ENCODE measurements at places on chromosomes 5 and 9. TPM values are rescaled to one million over a fixed set of nuclear protein-coding genes. Genes with fewer than 3 reads are reported as not detected.

The SHISAL2B gene
- not detected for polyA plus RNA-seq

The NDOR1 gene
- polyA plus RNA-seq = 9.2 TPM

The CCDC152 gene
- polyA plus RNA-seq = 0.42 TPM

The OMD gene
- polyA plus RNA-seq = 1.5 TPM

The NUP214 gene
- 13.8 TPM for polyA plus RNA-seq

The SLC2A8 gene
- polyA plus RNA-seq = 22.1 TPM

The FAM151B gene
- polyA plus RNA-seq = 0.27 TPM

The EGFLAM gene
- polyA plus RNA-seq = 4.7 TPM

The SPATA31D4 gene
- not detected for polyA plus RNA-seq

The C5orf63 gene
- polyA plus RNA-seq = 5.3 TPM

The SHC3 gene
- 0.68 TPM for polyA plus RNA-seq

The RGMB gene
- 9.3 TPM for polyA plus RNA-seq

The PCDHB16 gene
- polyA plus RNA-seq = 0.76 TPM

The PCDHA9 gene
- not detected for polyA plus RNA-seq

The MCIDAS gene
- not detected for polyA plus RNA-seq

The HSDL2 gene
- 54.0 TPM for polyA plus RNA-seq

The PCDHGC4 gene
- polyA plus RNA-seq = 4.2 TPM

The TUBB4B gene
- 900 TPM for polyA plus RNA-seq

The SLC6A3 gene
- polyA plus RNA-seq = not detected

The ZNF658 gene
- 1.8 TPM for polyA plus RNA-seq

The CCDC183 gene
- 0.32 TPM for polyA plus RNA-seq

The TRIM36 gene
- 0.25 TPM for polyA plus RNA-seq

The MAP1B gene
- polyA plus RNA-seq = 29.6 TPM

The GTF2H2 gene
- polyA plus RNA-seq = 5.0 TPM

The PAEP gene
- not detected for polyA plus RNA-seq

The TNIP1 gene
- 97.6 TPM for polyA plus RNA-seq

The CSF2 gene
- polyA plus RNA-seq = not detected

The TOMM5 gene
- polyA plus RNA-seq = 103 TPM

The HBEGF gene
- polyA plus RNA-seq = 50.7 TPM

The FOXD1 gene
- not detected for polyA plus RNA-seq

The C1QTNF2 gene
- 0.67 TPM for polyA plus RNA-seq

The JAKMIP2 gene
- polyA plus RNA-seq = under 0.01 TPM

The PKD2L2 gene
- 0.08 TPM for polyA plus RNA-seq

The ACTBL2 gene
- polyA plus RNA-seq = not detected

The SPATA31A3 gene
- not detected for polyA plus RNA-seq

The AJM1 gene
- polyA plus RNA-seq = 2.8 TPM

The SLC44A1 gene
- 5.1 TPM for polyA plus RNA-seq

The ARHGEF28 gene
- polyA plus RNA-seq = 1.5 TPM

The PDLIM4 gene
- polyA plus RNA-seq = 5.1 TPM

The FBP2 gene
- polyA plus RNA-seq = not detected

The QRFP gene
- polyA plus RNA-seq = not detected

The OR1J2 gene
- polyA plus RNA-seq = not detected

The PCDHGB7 gene
- 3.3 TPM for polyA plus RNA-seq

The SPINK13 gene
- not detected for polyA plus RNA-seq

The IL9 gene
- not detected for polyA plus RNA-seq

The SLC1A3 gene
- polyA plus RNA-seq = 56.2 TPM
